ENCODE measurements at places on chromosomes 2 and 18.

DNA sequence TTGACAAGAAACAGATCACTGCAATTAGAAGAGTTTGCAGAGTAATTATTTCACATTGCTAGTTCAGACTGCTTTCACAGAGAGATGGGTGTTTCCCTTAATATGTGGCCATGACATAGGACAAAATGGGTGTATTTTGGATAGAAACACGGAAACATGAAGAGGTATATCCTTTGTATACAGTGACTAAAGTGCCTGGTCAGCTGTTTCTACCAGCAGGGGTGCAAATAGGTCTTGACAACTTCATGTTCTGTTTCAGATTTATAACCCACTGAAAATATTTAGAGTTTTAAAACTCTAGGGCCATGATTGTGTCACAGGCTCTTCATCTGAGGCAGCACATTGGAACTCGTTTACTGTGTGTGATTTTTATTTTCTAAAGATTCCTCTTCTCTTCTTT is 357.1 kb upstream of the TNP1 start:
- no peak for DNase-seq
- H3K27me3 ChIP-seq = no peaks in the 10 kb centered on the region
- H3K4me1 ChIP-seq = no peaks in the 10 kb centered on the region
- no peaks in the 10 kb centered on the region for H3K36me3 ChIP-seq
- H3K27ac ChIP-seq = no peak overlapping the region
- no peak overlapping the region for H3K4me3 ChIP-seq

- DNase-seq = peak; percentile 18
- H3K27ac ChIP-seq = no peak overlapping the region
These were observed 15.9 kb upstream of the C1QL2 start for GRCh38 chr2:119174216-119174992.

GRCh38 chr2:101946372-101947039 is 45.3 kb upstream of the IL1R2 start:
- H3K36me3 ChIP-seq = no peaks in the 10 kb centered on the region
- no peaks in the 10 kb centered on the region for H3K27me3 ChIP-seq
- DNase-seq = no peak
- no peak overlapping the region for H3K27ac ChIP-seq

- peaks cover 4% of the 10 kb centered on the region for H3K4me1 ChIP-seq
- no peak for DNase-seq
- no peak overlapping the region for H3K27ac ChIP-seq
- H3K27me3 ChIP-seq = no peaks in the 10 kb centered on the region
- no peaks in the 10 kb centered on the region for H3K36me3 ChIP-seq
- H3K4me3 ChIP-seq = no peak overlapping the region
These were observed 350.9 kb downstream of the PARD3B start for GRCh38 chr2:204896146-204896545.

DNA sequence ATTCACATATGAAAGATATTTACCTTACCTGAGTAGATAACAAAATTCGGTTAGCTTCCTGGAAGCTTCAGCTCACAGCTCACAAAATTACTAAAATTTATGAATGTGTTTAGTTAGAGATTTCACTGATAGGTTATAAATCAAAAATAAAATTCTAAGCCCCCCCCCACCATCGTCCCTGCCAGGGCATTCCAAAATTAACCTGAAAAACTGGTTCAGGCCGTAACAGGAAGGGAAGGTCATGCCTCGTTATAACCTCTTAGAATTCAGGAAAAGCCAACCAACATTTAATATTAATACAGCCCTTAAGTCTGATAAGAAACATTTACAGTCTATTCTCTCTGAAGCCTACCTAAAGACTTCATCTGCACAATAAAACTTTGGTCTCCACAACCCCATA is 48.9 kb downstream of the COX7A2L start:
- no peak for DNase-seq
- no peaks in the 10 kb centered on the region for H3K27me3 ChIP-seq
- peaks cover 21% of the 10 kb centered on the region for H3K36me3 ChIP-seq
- peaks cover 3% of the 10 kb centered on the region for H3K4me1 ChIP-seq

GRCh38 chr2:100142393-100142792 is at the start of gene AFF3:
Gene AFF3 (minus strand): TSS chr2:100142590. CDS start chr2:100104454, 38,136 bp downstream.
- no peaks in the 10 kb centered on the region for H3K27me3 ChIP-seq
- peak within 1 kb of the TSS; percentile 30 for H3K4me3 ChIP-seq
- H3K4me1 ChIP-seq = peaks cover 3% of the 10 kb centered on the region
- H3K27ac ChIP-seq = no peak within 1 kb of the TSS

DNA sequence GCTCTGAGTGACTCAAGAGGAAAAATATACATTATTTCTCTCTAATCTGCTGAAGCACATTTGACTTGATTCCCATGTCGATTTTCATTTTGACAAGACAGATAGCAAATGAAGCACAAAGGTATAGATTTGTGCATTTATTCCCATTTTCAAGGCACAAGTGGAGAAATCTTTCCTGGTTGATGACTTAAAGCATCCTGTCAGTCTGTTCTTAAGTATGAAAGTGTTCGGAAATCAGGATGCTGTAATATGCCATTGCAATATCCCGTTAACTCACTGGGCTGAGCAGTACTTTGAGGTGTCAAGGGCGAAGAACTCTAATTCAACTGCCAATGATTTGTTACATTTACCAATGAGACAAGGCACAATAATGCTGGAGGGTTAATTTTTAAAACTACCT is 185.2 kb upstream of the LRP1B start:
- DNase-seq = no peak
- H3K36me3 ChIP-seq = no peaks in the 10 kb centered on the region
- no peaks in the 10 kb centered on the region for H3K27me3 ChIP-seq
- H3K4me3 ChIP-seq = no peak overlapping the region
- no peaks in the 10 kb centered on the region for H3K4me1 ChIP-seq
- H3K27ac ChIP-seq = no peak overlapping the region

DNA sequence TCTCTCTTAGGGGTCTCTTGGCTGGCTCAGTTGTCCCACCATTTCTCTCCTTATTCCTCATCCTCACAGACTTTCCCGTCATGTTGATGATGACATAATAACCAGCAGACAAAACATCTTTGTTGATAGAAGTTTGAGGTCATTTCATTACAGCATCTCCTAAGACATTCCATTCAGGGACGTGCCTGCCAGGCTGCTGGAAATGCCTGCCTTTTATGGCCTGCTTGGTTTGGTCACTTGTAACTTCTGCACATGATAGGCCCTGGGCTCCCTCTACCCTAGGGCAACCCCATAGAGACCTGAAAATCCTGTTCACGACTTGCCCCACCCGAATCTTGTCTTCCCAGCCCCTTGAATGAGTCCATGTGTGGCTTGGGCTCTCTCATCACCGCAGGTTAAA is 81.7 kb downstream of the SDC1 start:
- no peaks in the 10 kb centered on the region for H3K4me1 ChIP-seq
- H3K27me3 ChIP-seq = no peaks in the 10 kb centered on the region
- H3K36me3 ChIP-seq = no peaks in the 10 kb centered on the region
- DNase-seq = no peak
- no peak overlapping the region for H3K4me3 ChIP-seq

DNA sequence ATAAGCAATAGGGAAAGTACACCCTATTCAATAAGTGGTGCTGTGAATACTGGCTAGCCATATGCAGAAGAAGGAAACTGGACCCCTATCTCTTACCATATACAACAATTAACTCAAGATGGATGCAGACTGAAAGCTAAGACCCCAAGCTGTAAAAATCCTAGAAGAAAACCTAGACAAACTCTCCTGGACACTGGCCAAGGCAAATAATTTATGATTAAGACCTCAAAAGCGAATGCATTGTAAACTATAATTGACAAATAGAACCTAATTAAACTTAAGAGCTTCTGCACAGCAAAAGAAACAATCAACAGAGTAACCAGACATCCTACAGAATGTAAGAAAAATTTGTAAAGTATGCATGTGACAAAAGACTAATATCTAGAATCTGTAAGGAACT is 41.1 kb upstream of the ASXL3 start:
- H3K36me3 ChIP-seq = no peaks in the 10 kb centered on the region
- no peaks in the 10 kb centered on the region for H3K4me1 ChIP-seq
- DNase-seq = no peak
- no peaks in the 10 kb centered on the region for H3K27me3 ChIP-seq
- H3K27ac ChIP-seq = no peak overlapping the region

- no peak overlapping the region for H3K27ac ChIP-seq
- H3K36me3 ChIP-seq = no peaks in the 10 kb centered on the region
- no peak for DNase-seq
- no peaks in the 10 kb centered on the region for H3K4me1 ChIP-seq
- H3K4me3 ChIP-seq = no peak overlapping the region
These were observed 222.4 kb downstream of the WDR7 start for GRCh38 chr18:56873441-56874140.

GRCh38 chr2:224941960-224942359 is 100.3 kb downstream of the DOCK10 start:
- H3K4me3 ChIP-seq = no peak overlapping the region
- DNase-seq = no peak
- H3K27ac ChIP-seq = no peak overlapping the region
- no peaks in the 10 kb centered on the region for H3K36me3 ChIP-seq
- no peaks in the 10 kb centered on the region for H3K27me3 ChIP-seq
- H3K4me1 ChIP-seq = peaks cover 30% of the 10 kb centered on the region

- no peak for DNase-seq
- no peaks in the 10 kb centered on the region for H3K36me3 ChIP-seq
- no peak overlapping the region for H3K4me3 ChIP-seq
These were observed 60.3 kb upstream of the DYNC1I2 start for GRCh38 chr2:171626949-171627348.

DNA sequence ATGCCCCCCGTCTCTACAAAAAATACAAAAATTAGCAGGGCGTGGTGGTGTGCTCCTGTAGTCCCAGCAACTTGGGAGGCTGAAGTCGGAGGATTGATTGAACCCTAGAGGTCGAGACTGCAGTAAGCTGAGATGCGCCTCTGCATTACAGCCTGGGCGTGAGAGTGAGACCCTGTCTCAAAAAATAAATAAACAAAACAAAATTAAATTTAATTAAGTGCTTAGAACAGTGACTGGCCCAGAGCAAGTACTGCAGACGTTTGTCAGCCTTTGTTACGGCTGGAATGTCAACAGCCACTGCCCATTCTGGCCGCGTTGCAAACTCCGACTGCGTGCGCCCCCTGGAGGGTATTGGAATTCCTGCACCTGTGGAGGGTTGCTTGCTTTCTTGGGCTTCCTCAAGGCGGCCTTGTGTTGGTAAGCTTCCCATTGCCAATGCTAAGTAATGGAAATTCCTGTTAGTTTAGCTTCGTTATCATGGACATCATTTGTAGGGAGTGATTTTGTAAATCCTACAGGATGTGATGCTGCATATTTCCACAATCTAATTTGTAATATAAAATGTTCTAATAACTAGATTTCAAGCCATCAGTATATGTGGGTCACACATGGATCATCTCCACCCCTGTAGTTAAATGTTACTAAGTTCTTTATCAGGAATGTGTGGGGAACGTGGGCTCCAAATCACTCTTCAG is 15.9 kb upstream of the ATP6V1B1 start:
- no peak overlapping the region for H3K4me3 ChIP-seq
- no peaks in the 10 kb centered on the region for H3K27me3 ChIP-seq
- no peaks in the 10 kb centered on the region for H3K4me1 ChIP-seq
- DNase-seq = peak; percentile 40
- H3K36me3 ChIP-seq = no peaks in the 10 kb centered on the region

DNA sequence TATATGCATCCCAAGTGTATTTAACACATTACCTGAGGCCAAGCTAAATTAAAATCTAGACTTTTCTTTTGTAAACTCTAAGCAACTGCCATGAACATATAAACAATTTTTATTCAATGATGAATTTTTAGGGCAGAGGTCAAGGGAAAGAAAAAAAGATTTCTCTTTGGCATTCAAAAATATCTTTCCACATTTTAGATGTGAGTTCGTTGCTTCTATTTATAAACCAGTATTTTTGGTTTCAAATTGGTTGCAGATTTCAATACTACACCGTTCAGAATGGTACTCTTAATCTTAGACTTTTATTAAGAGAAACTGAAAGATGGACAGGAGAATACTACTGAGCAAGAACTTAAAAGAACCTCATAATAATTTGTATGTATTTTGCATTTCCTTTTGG is 293.6 kb upstream of the CCDC68 start:
- no peaks in the 10 kb centered on the region for H3K4me1 ChIP-seq
- H3K36me3 ChIP-seq = no peaks in the 10 kb centered on the region
- no peak overlapping the region for H3K4me3 ChIP-seq
- no peak overlapping the region for H3K27ac ChIP-seq
- DNase-seq = no peak

DNA sequence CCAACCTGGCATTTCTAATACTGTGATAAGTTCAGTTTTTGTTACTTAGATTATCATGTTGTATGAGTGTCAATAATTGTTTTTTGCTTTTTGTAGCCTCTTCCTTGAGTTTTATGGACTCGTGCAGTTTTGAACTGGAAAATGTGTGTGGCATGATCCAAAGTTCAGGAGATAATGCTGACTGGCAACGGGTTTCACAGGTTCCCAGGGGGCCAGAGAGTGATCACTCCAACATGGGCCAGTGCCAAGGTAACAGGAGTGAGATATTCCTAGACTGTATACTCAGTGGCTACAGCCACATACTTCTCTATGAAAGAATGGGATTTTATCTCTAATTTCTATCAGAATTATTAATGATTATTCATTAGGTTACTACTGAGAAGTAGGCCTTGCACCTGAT is 18.2 kb downstream of the MEP1B start:
- H3K27ac ChIP-seq = no peak overlapping the region
- H3K4me3 ChIP-seq = no peak overlapping the region
- no peak for DNase-seq
- no peaks in the 10 kb centered on the region for H3K4me1 ChIP-seq

GRCh38 chr18:48983793-48984437 is 33.1 kb upstream of the SMAD7 start:
- no peaks in the 10 kb centered on the region for H3K36me3 ChIP-seq
- H3K27me3 ChIP-seq = no peaks in the 10 kb centered on the region
- H3K4me3 ChIP-seq = no peak overlapping the region
- H3K27ac ChIP-seq = no peak overlapping the region

- H3K4me3 ChIP-seq = no peak overlapping the region
- H3K27me3 ChIP-seq = no peaks in the 10 kb centered on the region
- H3K27ac ChIP-seq = no peak overlapping the region
- no peak for DNase-seq
- no peaks in the 10 kb centered on the region for H3K4me1 ChIP-seq
- H3K36me3 ChIP-seq = no peaks in the 10 kb centered on the region
These were observed 40.7 kb downstream of the ONECUT2 start for GRCh38 chr18:57475903-57476302.

DNA sequence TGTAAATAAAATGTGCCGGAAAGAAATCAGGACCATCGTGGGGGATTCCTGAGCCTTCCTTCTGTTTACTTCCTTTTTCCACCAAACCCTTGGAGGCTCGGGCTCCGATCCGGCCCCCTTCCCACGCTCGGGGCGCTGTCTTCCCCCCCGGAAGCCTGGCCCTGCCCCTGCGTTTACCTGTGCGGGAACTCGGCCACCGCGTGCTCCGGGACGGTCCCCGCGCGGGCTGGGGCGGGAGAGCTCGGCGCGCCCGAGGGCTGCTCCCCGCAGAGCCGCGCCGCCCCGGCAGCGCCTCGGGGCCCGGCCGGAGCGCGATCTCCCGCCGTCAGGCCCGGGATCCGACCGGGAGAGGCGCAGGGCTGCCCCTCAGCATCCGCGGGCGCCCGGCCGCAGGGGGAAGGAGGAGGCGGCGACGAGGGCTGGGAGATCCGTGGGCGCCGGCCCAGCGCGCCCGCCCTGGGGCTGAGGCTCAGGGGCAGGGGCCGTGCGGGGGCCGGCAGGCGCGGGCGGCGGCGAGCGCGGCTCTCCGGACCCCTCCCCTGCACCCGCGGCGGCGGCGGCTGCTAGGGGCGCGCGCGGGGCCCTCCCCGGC is 435 bp downstream of the ADCY3 start:
- no peaks in the 10 kb centered on the region for H3K36me3 ChIP-seq
- H3K4me3 ChIP-seq = peak overlapping the region; percentile 53
- no peak overlapping the region for H3K27ac ChIP-seq
- peaks cover 30% of the 10 kb centered on the region for H3K4me1 ChIP-seq
- no peaks in the 10 kb centered on the region for H3K27me3 ChIP-seq
